ENCODE measurements at places on chromosomes 12 and 14.

DNA sequence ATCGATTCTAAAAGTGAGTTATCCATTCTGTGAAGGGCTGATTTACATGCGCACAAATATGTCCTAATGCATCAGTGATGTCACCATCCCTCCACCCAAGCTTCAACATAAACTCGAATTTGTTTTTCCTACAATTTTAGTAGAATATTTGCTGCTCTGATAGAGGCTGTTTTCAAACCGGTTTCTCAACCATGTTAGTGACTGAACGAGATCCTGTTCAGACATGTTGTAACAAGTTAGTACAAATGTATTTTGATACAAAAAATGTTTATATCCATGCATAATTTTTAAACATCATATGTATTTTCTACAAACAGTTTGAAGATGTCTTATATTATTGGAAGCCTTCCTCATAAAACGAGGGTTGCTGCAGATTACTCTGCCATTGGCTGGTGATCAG is 12.7 kb upstream of the PRB2 start:
- DNase-seq, result no peak

- DNase-seq, result no peak
Observed at GRCh38 chr12:25189656-25190055, 5.3 kb downstream of the DNAI7 start.

DNA sequence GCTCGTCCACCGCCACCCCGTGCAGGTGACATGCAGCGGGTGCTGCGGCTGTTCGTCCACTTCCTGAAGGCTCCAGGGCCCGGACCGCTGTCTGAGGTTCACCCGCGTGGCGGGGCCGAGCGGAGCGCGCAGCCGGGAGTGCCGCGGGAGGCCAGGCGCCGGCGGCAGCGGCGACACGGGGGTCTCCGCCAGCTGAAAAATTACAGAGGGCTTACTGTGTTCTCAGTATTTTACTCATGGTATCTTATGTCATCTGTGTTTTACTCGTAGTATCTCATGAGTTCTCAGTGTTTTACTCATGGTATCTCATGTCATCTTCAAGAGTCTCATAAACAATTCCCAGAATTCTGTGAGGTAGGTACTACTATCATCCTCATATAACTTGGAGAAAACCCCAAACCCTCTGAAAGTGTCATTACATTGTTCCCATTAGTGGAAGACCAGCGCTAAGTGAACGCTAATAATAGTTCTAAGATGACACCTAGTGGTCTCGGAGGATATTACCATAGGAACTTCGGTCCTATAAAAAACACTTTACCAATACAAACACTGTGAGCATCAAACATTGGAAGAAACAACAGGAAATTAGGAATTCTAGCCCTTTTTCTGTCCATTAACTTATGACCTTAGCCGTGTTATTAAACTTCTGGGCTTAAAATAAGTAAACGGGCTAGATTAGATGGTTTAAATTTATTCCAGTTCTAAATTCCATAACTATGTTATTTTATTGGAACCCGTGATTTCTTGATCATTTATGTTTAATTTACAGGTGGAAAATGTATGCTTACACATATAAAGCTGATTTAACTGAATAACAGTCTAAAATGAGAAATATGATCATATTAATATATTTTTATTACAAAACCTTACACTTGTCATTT is 32.4 kb downstream of the AK7 start:
- no peak for DNase-seq

- DNase-seq, result no peak
Observed at GRCh38 chr12:11870041-11870451, 200.7 kb upstream of the BCL2L14 start.

Data from esophagus squamous epithelium (tissue), 5 donors.